ENCODE measurements at places on chromosomes 7 and 10.

- no peak for DNase-seq
These were observed 42.0 kb downstream of the ZNF783 start for GRCh38 chr7:149304006-149304405.

- DNase-seq, result no peak
These were observed 4.2 kb downstream of the EPHB4 start for GRCh38 chr7:100823140-100823525.

DNA sequence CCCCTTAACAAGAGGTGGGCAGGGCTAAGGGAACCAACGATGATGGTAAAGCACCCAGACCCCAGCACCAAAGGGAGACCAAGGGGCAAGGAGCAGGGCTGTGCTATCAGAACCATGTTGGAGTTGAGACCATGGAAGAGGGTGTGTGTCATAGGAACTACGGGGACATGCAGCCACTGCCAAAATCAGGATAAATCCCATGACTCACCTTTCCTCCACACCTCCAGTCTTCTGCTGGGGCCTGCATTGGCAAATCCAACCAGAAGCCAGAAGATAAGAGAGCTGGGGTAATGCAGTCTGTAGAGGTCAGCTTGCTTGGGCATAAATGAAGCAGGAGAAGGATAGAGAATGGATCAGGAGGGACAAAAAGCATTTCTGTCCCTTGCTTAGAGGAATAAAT, 42.7 kb upstream of the SMARCD3 start:
- no peak for DNase-seq

DNA sequence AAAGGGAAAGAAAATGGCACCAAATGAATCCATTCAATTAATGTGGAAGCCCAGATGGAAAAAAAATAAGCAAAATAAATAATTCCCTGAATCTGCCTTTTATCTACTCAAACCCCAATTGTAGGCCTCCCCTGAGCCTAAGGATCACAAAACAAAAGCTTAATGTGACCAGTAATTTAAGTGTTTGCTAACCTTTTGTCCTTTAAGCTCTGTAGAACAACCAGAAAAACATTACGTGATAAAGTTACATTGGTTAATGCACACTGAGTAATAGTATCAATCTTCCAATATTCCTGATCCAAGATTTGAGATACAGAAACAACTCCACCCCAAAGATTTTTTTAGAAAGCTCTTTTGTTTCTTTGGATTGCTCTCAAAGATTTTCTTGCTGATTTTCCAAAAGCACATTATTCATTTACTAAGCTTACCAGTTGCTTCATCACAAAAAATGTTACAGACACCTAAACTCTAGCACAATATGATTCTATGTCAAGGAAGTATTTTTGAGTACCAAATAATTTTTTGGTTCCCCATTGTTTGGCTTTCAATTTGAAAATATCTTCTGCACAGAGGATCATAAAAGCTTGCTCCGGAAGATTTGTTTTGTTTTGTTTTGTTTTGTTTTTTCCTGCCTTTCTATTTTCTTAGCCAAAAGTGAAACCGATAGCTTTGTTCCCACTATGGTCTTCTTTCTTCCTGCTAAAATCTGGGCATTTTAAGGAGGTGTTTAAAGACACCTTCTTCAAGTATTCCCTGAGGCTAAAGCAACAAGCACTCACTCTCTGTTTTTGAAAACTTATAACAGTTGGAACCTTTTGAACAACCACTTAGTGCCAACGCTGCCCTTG, 54.2 kb downstream of the TRIL start:
- no peak for DNase-seq

GRCh38 chr10:73915206-73915851, 4.4 kb downstream of the PLAU start:
- no peak for DNase-seq

GRCh38 chr7:85630904-85631600, 444.2 kb upstream of the SEMA3D start:
- no peak for DNase-seq

GRCh38 chr7:80900583-80901576, 18.0 kb downstream of the SEMA3C start:
- DNase-seq, result no peak

DNA sequence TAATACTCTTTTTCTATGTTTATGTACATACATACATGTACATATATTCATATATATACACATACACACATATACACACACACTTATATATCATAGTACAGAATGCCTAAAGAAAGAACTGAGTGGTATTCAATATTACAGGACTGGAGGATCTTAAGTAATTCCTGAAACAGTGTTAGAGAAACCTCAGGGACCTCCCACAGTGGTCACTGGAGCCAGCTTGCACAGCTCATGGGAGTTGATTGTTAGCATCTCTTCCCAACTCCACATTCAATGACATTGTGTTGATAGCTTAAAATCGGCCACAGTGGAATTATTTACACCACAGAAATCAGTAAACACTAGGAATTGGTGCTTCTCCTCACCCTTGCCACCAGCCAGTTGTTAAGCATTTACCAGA, 6.0 kb downstream of the LRRC17 start:
- DNase-seq, result no peak

- DNase-seq, result no peak
These were observed 4.2 kb upstream of the ADGRA1 start for GRCh38 chr10:133083422-133084100.

Data from dorsolateral prefrontal cortex (tissue), 122 donors.